ENCODE measurements at places on chromosomes 2 and 18.
A peak's percentile ranks its signal among the peaks of the same experiment; 100 is the strongest.

DNA sequence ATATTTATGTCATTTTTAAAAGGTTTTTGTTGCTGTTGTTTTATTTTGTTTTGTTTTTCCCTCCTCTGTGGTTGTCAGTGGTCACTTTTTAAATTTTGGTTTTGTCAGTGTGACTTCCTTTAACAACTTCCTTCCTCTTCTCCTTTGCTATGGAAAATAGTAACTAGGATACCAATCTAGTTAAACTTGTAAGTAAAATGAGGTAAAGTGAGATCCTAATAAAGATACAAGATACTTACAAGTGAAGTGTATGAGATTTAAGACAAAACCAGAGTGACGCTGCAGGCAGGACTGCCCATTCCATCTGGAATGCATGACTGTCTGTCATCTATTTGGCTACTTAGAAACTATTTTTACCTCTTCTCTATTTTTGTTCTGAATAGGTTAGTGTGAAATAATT, 30.6 kb upstream of the CREB1 start:
- no peak for DNase-seq

- DNase-seq = no peak
Observed at GRCh38 chr2:32229635-32230034, 35.1 kb downstream of the NLRC4 start.

- DNase-seq = no peak
Observed at GRCh38 chr2:99571954-99572353, 82.1 kb upstream of the REV1 start.

GRCh38 chr2:216245391-216245975, 126.8 kb downstream of the MARCHF4 start:
- no peak for DNase-seq

- no peak for DNase-seq
Observed at GRCh38 chr18:10562773-10563160, 36.9 kb downstream of the NAPG start.

DNA sequence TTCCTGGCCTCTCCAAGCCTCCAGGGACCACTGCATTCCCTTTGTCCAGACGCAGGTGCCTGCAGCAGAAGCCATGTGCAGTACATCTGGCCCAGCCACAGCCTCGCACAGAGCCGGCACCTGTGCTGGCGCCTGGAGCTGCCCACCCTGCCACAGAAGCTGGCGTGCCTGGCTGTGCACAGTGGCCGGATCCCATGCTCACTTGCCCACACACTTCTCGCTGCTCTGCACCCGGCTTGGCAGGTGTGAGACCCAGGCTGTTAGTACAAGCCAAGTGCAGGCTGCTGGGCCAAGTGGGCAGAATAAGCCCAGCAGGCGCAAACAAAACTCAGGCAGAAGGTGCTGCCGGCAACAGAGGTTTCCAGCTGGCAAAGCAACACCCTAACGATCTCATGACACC, 124.5 kb upstream of the CCDC150 start:
- no peak for DNase-seq

GRCh38 chr18:67766930-67767329, 250.4 kb upstream of the DSEL start:
- no peak for DNase-seq

DNA sequence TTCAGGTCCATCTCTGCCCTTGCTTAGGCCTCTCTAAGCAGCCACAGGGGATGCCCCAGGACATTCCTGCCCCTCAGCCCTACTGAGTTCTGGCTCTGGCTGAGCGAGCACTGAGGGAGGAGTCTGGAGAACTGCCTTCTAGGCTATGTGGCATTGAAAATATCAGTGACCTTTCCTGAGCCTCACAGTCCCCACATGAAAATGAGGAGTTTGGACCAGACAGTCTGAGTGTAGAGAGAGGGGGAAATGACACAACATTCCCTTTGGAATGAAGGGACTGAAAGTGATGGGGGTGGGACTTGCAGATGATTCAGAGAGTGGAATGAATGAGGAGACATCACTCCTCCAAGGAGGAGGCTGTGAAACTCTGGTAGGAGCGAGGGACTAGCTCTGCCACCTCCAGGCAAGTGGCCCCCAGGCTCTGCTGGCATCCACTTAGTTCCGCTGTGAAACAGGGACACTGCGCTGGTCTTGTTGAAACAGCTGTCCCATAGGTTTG, 8.0 kb downstream of the TNS1 start:
- no peak for DNase-seq

DNA sequence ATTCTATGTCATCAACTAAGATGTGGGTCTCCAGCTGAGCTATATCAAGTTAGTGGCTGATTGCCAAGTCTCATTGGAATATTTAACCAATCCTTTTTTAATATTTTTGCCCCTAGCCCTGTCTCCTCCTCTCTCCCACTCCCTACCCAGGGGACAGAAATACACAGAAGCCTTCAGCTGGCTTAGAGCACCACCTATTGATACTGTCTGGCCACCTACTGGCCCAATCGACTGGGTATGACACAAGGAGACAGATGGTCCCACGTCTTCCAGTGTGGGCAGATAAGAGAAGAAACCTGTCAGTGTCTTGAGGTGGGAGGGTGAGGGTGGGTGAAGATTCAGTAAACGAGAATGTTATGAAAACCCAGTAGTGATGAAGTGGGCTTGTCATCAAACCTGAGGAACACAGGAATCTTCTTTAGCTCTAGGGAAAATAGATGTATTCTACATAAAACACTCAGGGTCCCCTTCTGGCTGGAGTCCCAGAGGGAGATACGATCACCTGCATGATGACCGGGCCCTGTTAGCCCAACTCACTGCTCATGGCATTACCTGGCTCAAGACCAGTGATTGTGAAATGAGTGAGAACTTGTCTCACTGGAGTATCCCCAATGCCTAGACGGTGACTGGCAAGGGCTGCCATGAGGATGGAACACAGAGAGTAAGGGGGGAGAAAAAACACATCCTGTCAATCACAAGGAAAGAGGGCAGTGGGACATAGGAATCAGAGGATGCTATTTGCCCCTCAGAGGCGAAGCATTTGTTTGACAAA, 26.7 kb downstream of the POLR1A start:
- DNase-seq = no peak

DNA sequence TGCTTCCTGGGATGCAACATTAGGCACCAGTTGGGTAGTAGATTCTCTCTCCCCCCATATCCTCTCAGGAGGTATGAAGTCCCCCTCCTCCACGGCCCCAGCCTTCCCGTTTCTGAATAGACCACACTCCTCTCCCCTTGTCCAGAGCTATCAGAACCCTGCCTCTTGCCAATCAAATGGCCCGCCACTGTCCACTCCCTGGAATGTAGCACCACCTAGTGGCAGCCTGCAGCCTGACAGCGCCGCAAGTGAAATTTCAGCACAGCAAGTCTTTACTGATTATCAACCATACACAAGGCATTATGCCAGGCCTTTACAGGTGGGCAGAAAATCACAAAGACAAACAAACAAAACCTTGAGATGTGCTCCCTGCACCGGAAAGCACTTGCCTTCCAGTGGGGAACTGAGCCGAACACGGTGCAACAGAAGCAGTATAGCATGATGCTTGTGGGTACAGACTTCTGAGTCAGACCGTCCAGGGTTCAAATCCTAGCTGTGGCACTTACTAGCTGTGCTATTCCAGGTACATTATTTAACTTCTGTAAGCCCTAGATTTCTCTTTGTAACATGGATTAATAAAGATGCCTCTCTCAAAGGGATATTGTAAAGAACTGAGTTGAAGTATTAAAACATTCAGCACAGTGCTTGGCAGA, 174.0 kb downstream of the SMAD2 start:
- DNase-seq = peak; percentile 32

GRCh38 chr2:34105006-34105767, 506.1 kb upstream of the FAM98A start:
- no peak for DNase-seq

Measured in stimulated activated CD4-positive, alpha-beta T cell treated with anti-CD3 and anti-CD28 coated beads, Interleukin-15, amount 100 ng/mL, for 48 hours (primary cell).